Activated T-helper 1 cell treated with anti-CD3 and anti-CD28 coated beads, Interleukin-2, amount 50 U/mL, for 16 hours (primary cell): ENCODE measurements at places on chromosomes 7 and 10.
A peak's percentile ranks its signal among the peaks of the same experiment; 100 is the strongest.

GRCh38 chr7:37952240-37952639 is 31.8 kb downstream of the EPDR1 start:
- DNase-seq, result no peak

- DNase-seq, result no peak
Measured at GRCh38 chr10:128498746-128499145, 372.5 kb upstream of the MKI67 start.

GRCh38 chr10:78550090-78550489 is 516.4 kb downstream of the RPS24 start:
- DNase-seq, result no peak

DNA sequence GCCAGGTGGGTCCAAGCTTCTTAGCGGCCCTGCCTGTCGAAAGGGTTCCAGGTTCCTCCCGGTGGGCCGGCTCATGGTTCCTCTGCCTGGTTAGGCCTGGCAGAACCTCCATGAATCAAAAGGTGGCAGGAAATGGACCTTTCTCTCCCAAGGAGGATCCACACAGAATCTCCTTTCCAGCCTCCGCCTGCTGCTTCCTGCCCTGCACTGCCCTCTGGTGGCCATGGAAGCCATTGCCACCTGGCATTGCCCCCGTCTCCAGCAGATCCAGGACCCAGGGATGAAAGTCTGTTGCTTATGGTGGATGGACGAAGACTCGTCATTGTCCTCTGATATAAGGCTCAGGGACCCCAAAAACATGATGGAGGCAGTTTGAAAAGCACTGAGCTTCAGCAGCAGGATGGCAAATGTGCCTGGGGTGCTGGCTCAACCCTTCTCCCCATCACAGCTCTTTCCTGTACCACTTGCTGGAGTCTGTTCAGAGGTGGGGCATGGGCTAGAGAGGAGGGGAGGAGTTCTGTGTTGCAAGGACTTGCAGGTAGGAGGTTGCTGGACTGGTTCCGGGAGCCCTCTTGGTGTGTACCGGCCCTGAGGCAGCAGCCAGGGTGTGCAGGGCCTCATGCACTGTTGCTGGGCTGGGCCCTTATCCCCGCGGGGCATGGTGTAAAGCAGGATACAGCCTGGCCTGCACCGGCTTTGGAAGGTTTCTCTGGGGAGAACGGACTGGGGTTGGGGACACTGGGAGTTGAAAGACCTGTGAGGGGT is 11.3 kb upstream of the INMT start:
- peak; percentile 57 for DNase-seq

DNA sequence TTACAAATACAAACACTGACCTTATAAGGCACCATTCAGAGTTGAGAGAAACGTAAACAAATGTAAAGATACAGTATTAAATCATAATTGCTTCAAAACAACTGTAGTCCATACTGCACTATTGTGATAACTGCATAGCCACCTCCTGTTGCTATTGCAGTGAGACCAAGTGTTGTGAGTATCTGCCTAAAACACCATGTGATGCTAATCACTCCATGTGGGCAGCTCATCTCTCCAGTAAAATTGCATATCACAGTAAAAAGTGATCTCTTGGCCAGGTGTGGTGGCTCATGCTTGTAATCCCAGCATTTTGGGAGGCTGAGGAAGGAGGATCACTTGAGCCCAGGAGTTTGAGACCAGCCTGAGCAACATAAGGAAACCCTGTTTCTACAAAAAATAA is 26.8 kb upstream of the PRF1 start:
- DNase-seq, result no peak

- no peak for DNase-seq
Measured at GRCh38 chr7:142620402-142620801, 128.9 kb upstream of the PRSS1 start.

DNA sequence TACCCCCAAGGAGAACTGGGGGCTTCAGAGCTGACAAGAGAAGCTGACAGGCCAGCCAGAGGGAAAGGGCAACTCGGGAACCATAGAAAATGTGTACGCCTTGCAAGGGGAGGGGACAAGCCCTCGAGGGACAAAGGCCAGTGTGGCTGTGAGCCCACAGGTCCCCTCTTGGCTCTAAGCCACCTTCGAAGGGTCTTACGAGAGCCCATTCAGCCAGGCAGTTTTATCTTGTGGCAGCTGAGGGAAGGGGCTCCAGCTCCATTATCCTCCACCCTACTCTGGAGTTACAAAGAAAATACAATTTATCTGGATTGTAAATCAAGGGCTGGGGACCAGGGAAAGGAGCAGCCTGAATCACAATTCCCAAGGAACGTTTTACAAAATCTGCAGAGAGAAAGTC is 159.5 kb upstream of the ZMIZ1 start:
- no peak for DNase-seq

GRCh38 chr10:119367841-119368549 is 160.6 kb downstream of the GRK5 start:
- no peak for DNase-seq

- DNase-seq, result no peak
Measured at GRCh38 chr10:114030140-114030539, 13.5 kb upstream of the ADRB1 start.

GRCh38 chr7:8070451-8071180 is 102.0 kb downstream of the GLCCI1 start:
- DNase-seq, result no peak

DNA sequence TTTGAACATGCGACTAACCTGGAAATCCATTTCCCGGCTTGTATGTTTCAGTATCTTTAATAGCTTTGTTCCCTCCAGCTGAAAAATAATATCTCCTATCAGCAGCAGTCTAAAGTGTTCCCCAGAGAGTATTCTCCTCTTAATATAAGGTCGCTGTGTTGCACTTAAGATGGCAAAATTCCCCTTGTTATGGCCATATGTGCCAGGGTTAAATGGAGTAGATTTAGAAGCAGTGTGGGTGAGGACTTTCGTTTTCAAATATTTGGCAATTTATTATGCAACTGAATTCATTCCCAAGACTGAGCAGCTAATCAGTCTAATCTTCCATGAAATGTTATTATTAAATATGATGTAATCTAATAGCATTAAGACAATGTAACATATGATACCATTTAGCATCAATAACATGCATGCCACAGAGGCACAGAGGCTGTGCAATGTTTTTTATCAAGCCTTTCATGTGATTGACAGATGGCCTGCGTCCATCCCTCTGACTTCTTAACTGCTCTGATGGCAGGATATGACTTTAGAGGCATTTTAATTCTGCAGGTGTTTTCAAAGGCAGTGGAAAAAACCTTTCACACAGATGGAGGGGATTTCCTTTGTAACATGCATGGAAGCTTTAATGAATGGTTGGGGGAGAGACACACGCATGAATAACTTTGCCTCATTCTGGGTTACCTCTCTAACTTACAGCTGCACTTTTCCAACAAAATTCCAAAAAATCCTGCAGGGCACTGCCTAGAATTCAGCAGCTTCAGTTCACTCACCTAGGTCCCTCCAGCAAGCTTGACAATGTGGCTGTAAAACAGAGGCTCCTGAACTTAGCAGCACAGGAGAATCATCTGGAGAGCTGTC is 55.1 kb upstream of the ZPBP start:
- DNase-seq, result no peak

DNA sequence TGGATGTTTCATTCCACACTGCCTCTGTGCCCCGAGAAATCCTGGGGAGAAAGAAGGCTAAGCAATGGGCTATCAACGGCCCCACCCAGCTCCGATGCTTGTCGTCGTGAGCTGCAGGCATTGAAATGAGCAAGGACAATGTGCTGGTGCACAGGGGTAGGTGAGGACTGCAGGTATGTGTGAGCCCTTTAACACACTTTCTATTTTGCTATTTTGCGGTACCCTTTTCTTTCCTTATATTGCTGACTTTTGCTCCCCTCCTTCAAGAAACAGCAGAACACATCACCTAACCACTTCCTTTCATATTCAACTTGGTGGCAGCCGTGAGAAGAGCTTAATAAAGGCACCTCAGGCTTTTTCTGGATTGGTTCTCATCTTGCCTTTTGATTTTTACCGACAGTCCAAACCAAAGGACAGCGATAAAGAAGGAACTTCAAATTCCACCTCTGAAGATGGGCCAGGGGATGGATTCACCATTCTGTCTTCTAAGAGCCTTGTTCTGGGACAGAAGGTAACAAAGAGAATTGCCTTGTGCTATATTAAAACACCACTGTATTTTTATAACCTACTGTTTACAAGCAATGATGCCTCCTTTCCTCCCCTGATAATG is 39.2 kb downstream of the AIFM2 start:
- no peak for DNase-seq

- DNase-seq, result no peak
Measured at GRCh38 chr7:73438547-73439409, 5.2 kb downstream of the FZD9 start.

GRCh38 chr10:111360260-111360925 is 283.6 kb downstream of the ADRA2A start:
- DNase-seq, result no peak

DNA sequence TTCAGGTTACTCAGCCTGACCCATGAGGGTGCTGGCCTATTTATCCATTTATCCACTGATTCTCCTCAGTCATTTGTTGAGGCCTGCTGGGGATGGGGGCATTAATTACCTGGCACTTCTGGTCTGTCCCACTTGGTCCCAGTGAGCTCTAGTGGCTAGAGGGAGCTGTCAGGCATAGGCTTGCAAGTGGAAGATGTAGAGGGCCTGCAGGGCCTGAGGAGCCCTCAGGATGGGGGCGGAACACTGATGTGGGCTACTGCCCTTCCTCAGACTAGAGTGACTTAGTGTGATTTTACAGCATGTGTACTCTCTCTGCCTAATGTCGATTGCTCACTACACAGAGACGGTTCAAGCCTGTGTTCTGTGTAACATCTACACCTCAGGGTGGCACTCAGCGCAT is 45.3 kb downstream of the TMEM178B start:
- DNase-seq, result no peak

DNA sequence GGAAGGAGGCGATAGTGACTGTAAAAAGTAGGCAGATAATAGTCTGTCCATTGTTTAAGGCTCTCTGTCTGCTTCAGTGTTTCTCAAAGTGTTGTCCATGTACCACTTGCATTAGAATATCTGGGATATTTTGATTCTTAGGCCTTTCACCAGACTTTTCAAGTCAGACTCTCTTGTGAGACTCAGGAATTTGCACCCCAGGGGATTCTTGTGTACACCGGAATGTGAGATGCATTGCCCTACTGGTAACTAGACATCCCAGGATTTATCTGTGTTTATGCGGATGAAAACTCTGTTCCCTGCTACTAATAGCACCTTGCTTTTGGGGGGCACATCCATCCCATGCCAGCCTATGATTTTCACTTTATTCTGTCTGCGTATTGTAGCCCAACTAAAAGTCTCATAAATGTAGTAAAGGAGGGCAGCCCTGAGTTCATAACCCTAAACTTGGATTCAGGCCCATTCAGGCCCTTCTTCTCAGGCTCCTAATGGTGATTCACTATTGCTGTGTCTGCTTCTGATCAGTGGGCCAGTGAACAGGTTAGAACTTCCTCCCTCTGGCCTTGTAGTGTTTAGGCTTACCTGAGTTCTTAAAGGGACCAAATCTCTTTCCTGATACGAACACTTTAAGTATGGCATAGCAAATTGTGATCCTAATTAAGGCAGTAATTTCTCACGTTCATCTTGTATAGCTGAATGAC is 71.8 kb upstream of the RPA3 start:
- no peak for DNase-seq

- DNase-seq, result no peak
Measured at GRCh38 chr7:1226186-1226901, 6.3 kb upstream of the UNCX start.

GRCh38 chr7:143345428-143345900 is 17.0 kb downstream of the FAM131B start:
- peak; percentile 49 for DNase-seq

GRCh38 chr7:126698446-126698845 is 554.3 kb downstream of the GRM8 start:
- no peak for DNase-seq

DNA sequence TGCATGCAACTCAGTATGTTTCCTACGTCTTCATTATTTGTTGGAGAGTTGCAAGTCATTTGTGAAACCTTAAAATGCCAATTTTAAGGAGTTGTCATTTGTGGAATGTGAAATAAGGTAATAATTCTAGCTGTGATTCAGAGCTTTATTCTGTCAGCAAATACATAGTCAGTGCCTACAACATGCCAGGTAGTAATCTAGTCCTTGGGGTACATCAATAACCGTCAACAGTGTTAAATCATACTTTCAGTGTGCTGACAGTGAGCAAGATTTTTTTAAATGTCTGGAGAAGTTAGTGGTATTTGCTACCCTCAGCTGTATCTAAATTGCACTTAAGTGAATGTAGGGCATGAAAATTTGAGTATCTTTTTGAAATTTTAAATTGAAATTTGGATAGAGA is 36.7 kb downstream of the MPLKIP start:
- DNase-seq, result no peak

DNA sequence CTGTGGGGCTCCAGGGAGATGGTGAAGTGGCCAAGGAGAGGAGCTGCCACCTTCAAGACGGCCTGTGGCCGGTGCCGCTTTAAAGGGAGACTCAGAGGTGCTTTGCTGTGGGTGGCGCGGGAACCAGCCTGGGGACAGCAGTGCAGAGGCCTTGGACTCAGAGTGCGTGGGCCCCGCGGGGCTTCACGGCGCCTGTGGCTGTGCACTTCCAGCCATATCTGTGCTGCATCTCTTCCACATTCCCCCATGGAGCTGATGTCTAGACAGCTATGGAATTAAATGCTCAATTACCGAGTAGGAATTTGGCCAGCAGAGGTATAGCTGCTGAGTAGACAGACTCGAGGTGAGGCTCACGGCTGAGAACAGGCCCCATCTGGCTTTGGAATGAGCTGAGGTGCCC is 41.7 kb downstream of the HTRA1 start:
- DNase-seq, result no peak

- DNase-seq, result no peak
Measured at GRCh38 chr7:106770191-106770590, 94.9 kb upstream of the PIK3CG start.

DNA sequence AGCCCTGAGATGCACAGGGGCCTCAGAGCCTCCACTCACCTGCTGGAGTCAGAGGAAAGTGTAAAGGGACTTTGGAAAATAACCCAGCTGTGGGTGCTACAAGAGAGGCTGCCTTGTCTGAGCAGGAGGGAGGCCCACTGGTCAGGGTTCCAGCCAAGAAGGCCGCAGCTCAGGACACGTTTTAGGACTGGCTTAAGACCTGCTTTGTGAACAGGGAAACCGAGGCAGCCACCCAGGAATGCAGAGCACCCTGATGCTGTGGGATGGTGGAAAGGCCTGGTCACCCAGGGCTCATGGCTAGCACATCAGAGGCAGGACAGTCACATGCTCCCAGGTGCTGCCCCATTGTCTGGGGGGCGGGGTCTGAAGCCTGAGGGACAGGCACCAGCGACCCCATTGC is 38.9 kb upstream of the CHST15 start:
- DNase-seq, result no peak

- no peak for DNase-seq
Measured at GRCh38 chr10:27369880-27370279, 129.3 kb upstream of the ACBD5 start.

GRCh38 chr7:43634384-43634783 is 51.5 kb downstream of the STK17A start:
- no peak for DNase-seq

DNA sequence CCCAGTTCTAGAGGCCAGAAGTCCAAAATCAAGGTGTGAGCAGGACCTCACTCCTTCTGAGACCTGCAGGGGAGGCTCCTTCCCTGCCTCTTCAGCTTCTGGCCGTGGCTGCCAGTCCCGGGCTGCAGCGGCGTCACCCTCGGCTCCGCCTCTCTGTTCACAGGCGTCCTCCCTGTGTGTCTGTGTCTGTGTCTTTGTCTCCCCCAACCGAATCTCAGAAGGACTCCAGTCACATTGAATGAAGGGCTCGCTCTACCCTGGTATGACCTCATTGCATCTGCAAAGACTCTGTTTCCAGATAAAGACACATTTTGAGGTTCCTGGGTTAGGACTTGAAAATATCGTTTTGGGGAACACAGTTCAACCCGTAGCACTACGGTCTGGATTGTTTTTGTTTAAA is 33.1 kb upstream of the GALNT11 start:
- DNase-seq, result no peak
